ENCODE measurements at places on chromosomes 2 and 18.

DNA sequence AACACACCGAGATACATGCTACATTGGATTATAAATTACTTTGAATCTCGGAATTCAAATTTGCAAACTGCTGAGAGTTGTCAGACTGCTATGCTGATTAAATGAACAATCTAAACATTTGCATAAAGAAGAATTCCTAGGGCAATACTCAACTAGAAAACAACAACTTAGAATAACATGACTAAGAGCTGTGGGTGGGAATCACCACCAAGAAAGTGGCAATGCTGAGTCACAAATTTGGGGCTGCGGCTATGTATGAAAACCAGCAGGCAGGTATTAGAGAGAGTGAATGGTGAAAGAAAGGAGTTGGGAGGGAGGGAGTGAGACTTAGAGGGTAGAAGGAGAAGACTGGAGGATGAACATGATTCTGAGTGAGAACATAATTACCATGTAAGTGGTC is 559.5 kb downstream of the PIK3C3 start:
- no peak for DNase-seq

GRCh38 chr2:10712185-10712809 is 9.1 kb upstream of the ATP6V1C2 start:
- DNase-seq: no peak

DNA sequence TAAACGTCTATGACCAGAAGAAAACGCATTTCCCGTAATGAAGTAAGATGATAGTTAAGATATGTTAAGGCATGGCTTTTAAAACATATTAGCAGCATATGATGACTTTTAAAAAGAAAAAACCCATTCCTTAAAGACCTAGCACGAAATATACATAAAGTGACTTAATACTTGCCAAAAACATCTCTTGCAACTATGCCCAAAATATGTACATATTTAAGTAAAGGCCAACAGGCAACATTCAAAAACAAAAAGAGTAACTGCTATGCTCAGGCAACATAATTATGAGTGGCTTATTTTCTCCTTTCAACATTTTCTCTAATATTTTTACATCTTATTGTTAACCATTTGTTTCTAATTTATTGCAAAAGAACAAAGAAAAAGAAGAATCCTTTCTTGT is 60.3 kb upstream of the PAPOLG start:
- DNase-seq: no peak

GRCh38 chr2:9440058-9440727 is 16.7 kb downstream of the CPSF3 start:
- no peak for DNase-seq

Measured in NCI-H1417 (cell line).